ENCODE measurements at places on chromosomes 2 and 18.

GRCh38 chr2:123648016-123648415 lies 377.1 kb upstream of the CNTNAP5 start:
- no peak for DNase-seq

- no peak for DNase-seq
Observed at GRCh38 chr2:239663364-239663924, 262.6 kb upstream of the HDAC4 start.

GRCh38 chr18:72727776-72728175 lies 140.0 kb downstream of the NETO1 start:
- no peak for DNase-seq

DNA sequence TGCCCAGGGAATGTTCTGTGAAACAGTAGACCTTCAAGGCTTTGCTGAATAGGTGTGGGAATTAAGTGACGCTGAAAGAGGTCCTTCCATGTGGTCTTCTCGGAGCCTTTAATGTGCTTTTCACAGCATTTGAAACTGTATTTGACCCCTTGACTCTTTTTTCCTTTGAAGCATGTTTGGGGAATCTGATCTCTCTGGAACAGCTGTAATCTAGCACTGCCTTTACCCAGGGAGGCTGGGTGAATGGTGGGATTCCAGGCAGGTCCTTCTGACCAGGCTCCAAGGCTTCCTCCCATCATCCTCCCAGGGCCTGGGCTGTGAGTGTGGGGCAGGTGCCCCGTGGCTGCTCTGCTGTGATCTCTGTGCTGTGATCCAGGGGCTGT lies 4.2 kb downstream of the ZAP70 start:
- DNase-seq = no peak

DNA sequence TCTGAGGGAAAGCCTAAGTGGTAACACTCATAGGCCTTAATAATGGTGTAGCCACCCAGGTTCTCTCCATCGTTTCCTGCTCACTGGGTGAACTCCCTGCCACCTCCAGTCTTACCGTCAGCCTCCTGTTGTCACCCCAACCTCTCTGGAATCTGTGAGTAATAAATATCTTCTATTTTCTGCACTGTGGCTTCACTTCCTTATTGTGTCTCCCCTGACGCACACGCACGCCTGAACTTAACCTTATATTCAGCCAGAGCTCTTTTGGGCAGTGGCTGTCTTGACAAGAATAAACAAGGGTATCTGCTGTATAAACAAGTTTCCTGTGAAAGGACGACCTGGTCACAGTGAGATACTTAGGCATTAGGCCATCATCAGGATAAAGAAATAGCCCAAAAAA lies 467.2 kb downstream of the SPAG16 start:
- no peak for DNase-seq

DNA sequence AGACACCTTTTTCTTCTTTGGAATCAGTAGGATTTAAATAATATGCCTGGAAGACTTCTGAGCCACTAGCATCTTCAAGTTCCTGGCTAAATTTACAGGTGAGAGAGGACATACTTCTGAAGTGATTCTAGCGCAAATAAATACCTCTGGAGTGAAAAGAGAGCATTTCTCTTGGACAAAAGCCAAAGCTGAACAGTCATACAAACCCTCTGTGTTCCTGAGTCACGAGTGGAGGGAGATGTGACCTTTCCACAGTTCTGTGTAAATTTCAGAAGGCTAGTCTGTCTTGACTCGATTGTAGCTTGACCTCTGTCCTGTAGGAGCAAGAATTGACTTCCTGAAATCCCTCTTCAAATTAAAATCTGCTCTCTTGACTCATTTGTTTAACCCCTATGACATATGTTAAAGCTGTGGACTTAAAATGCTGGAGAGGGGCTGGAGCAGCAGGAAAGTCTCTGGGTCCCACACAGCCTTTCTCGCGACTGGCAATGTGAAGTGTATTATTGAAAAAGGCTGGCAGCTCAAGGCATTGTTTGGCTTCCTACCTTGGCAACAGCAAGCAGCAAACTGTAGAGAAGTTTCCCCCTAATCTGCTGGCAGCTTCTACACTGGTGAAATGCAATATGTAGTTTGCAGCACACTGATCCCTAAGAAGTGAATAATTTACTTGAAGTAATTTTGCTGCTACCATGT lies 79.6 kb upstream of the GCFC2 start:
- DNase-seq = no peak

DNA sequence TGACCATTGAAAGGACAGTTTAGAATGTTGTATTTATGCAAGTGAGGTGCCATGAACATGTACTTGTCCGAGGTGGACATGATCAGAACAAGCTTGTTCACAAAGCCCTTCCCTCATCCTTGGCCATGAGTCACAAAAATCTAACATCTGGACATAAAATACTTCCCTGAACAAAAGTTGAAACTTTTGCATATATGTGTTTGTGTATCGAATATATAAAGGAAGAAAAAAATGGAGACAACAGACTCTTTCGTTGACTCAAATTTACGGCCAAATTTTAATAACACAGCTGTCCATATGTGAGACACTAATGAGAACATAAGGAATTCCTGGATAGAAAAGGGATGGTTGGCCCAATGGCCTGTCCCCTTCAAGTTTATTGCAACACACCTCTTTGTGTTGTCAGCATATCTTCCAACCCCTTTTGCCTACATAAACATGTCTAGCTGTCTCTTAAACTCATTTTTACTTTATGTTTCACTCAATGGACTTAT lies 19.4 kb upstream of the ZEB2 start:
- DNase-seq = no peak

- DNase-seq = no peak
Observed at GRCh38 chr2:141899740-141900139, 231.1 kb downstream of the LRP1B start.

DNA sequence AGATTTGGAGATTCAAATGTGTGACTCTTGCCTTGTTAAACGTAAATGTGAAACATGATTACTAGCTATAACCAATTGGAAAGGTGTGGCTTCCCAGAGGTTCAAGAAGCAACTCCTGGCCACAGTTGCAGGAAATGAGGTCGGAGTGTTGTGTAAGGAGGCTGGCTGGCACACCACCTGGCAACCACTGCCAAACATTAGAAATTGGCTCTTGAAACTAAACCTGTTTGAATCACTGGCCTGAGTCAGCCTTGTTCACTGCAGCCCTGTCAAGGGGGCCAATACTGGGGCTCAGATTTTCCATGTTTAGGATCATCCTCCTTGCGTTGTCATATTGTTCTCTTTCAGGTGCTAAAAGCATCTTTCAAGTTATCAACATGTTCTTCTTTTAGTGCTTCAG lies 206.3 kb downstream of the ARL6IP6 start:
- DNase-seq = no peak

GRCh38 chr2:79876430-79876829 lies 363.6 kb downstream of the CTNNA2 start:
- DNase-seq = no peak

DNA sequence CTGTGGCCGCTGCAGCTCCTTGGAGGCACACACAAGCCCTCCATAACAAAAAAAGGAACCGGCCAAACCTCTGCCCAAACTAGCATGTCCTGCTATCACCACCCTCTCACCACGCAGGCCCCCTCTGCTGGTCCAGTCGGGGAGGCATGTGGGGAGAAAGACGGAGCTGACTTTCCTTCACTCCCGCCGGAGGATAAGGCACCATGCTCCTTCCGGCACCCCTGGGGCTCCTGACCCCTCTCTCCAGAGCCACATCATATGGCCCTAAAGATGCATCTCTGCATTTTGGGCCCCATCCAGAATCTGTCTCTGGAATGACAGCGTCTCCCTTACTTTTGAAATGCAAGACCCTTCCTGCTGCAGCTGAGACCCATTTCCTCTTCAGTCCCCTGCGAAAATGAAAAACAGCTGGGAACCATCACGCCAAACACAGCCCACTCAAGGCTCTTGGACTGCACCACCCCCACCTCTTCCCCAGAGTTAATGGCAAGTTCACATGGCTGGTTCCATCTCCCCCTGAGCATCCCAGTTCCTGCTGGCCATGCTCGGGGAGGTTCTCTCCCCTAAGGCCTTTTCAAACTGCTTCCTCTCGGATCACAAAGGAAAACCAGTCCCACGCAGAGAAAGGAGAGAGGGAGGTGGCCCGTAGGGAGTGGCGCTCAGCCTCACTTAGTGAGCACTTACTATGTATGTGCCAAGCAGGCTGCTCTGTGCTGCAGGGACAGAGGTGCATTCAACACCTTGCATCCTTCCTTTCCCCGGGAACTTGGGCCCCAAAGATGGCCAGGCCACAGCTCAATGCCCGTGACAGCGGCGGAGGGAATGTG lies 35.2 kb upstream of the MLPH start:
- no peak for DNase-seq

GRCh38 chr18:59448546-59448945 lies 89.5 kb upstream of the LMAN1 start:
- DNase-seq = no peak

GRCh38 chr18:64183665-64184064 lies 34.8 kb upstream of the LINC00305 start:
- DNase-seq = no peak

DNA sequence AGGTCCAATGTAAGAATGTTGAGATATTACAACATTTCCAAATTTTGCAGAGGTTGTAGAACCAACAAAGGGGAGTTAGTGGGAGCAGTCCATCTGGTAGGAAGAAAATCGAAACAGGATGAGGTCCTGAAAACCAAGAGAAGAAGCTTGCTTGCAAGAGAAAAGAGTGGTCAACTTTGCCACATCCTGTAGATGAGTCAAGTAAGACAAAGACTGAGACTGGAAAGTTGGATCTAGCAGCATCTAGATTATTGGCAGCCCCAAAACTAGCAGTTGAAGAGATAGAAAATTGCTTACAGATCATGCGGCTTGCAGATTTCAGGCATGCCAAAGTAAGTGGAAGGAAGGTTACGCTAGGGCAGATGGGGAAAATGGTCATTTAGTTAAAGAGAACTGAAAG lies 378.9 kb downstream of the GRB14 start:
- no peak for DNase-seq

- DNase-seq = no peak
Observed at GRCh38 chr2:189709501-189710221, 35.2 kb downstream of the ANKAR start.

- no peak for DNase-seq
Observed at GRCh38 chr2:110948027-110948674, 172.6 kb upstream of the BCL2L11 start.

DNA sequence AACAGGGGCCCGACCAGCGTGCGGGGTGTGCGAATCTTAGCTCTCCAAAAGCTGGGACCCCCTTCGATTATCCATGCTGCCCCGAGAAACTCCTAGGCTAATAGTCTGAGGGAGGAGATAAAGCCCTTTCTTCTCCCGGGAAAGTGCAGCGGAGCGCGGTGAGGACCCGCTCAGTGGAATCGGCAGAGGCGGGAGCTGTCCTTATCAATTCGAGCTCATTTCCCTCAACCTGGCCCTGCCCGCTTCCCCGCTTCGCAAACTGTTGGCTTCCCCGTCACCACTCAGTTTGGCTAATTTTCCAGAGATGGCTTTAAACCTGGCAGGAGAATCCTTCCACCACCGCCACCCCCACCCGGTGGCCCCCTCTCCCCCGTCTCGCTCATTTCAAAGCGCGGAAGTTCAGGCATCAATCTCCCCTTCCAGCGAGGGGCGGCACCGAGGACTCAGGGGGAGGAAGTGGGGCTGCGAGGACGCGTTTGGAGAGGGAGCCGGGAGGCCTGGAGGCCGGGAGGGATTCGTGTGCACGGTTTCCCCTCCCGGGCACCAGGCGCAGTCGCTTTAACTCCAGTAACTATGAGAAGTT lies 1.6 kb downstream of the KLHL14 start:
- no peak for DNase-seq

DNA sequence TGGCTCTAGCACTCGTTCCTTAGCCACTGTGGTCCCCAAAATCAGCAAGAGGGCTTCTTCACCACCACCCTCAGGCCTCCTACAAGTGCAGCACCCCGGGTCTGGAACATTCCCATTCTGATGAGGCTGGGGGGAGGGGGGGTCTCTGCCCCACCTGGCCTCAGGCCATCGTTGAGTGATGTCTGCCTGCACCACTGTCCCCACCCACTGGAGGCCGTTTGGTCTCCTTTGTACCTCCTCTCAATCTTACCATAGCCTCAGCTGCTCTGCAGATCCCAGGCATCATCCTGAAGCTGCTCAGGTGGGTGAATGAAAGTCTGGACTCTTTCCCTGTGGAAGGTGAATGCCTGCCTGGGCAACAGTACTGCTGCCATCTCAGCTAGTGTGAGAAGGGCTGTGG lies 42.3 kb downstream of the WDR75 start:
- DNase-seq = no peak

- no peak for DNase-seq
Observed at GRCh38 chr2:96737831-96738230, 2.0 kb downstream of the LMAN2L start.

DNA sequence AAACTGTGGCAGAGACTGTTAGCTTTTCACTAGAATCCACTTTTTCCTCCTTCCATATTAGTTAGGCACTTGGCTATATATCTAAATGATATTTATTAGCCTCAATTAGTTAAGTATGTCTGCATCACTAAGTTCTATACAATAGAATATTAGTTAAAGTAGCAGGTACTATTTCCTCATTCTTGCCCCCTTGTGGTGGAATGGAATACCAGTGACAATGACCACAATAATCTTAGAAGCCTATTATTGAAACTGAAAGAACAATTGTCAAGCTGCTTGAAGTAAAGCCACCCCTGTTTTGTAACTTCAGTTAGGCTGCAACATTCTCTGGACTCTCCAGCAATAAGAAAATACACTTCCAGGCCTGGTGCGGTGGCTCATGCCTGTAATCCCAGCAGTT lies 476.3 kb upstream of the VWC2L start:
- peak; percentile 17 for DNase-seq

- DNase-seq = no peak
Observed at GRCh38 chr18:64380117-64380516, 231.2 kb upstream of the LINC00305 start.

DNA sequence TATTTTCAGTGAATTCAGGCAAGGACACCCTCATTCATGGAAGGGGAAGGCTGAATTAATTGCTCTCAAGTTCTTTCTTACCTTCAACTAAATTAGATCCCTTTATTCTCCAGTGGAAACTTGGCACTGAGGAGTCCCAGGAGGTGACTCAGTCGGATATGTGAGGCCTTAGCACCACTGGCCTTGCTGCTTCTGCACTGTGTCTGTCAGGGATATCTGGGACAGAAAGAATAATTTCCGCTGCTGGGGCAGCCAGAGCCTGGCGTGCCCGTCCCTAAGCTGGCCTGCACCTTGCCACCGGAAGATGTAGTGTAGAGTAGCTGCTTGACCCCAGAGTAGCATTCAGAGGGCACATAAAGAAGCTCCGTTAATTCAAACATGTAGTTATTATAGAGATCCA lies 53.4 kb downstream of the LIMS1 start:
- DNase-seq = no peak

GRCh38 chr18:35158728-35159450 lies 81.9 kb upstream of the ZNF397 start:
- no peak for DNase-seq

DNA sequence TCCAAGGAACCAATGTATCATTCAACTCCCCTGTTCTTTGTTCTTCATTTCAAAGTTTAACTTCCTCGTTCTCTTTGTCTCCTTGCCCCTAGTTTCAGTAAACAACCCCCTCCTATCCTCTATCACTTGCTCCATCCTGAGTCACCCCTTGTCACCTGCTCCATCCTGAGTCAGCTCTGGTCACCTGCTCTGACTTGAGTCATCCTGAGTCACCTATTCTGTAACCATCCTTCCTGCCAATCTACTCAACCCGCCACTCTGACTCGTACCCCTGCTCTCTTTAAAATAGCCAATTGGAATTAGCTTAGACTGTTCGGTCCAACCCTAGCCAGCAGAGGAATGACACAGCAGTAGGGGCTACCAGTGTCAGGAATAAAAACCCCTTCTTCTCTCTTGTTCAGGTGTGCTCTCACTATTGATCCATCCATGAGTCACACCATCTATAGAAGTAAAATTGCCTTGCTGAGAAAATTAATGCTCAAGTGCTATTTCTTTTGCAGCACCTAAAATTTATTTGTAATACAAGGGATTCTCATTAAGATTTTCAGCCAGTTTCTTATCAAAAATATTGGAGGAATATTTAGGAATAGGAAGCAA lies 326.8 kb downstream of the AKAIN1 start:
- DNase-seq = no peak

All from GM12891 (cell line).